ENCODE measurements at places on chromosomes 12 and 14.
A peak's percentile ranks its signal among the peaks of the same experiment; 100 is the strongest.

DNA sequence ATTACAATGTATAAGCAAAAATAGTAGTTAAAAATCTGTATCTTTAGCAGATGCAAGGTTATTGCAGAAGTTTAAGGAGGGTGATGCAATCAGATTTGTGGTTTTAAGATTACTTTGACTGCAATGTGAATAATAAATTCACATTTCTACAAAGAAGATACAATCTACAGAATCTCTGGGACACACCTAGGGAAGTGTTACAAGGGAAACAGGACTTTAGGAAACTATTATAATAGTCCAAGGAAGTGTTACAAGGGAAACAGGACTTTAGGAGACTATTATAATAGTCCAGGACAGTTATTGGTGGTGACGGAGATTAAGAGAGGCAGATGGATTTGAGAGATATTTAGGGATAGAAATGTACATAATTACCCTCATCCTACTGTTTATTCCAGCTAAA lies 154.4 kb upstream of the GARIN6 start:
- DNase-seq: no peak

DNA sequence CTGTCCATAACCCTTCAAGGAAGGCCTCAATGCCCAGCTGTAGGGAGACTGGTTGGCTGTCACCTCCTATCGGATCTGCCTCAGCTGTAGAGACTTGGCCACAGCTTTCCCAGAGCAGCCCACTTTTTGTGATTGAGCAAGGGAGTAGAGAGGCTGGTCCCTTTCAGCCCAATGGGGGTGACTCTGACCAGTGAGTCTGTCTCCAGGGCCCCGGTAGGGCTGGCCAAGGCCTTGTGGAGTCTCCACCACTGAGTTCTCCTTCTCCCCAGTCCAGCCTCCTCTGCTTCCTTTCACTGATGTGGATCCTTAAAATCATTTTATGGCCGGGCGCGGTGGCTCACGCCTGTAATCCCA lies 14.5 kb upstream of the HPD start:
- no peak for DNase-seq

GRCh38 chr12:59808317-59808910 lies 212.6 kb downstream of the SLC16A7 start:
- DNase-seq: peak; percentile 48

GRCh38 chr12:70638639-70639360 lies 1.6 kb upstream of the PTPRB start:
- DNase-seq: peak; percentile 33

- peak; percentile 41 for DNase-seq
Observed at GRCh38 chr14:45426685-45427282, 173.8 kb upstream of the MIS18BP1 start.

DNA sequence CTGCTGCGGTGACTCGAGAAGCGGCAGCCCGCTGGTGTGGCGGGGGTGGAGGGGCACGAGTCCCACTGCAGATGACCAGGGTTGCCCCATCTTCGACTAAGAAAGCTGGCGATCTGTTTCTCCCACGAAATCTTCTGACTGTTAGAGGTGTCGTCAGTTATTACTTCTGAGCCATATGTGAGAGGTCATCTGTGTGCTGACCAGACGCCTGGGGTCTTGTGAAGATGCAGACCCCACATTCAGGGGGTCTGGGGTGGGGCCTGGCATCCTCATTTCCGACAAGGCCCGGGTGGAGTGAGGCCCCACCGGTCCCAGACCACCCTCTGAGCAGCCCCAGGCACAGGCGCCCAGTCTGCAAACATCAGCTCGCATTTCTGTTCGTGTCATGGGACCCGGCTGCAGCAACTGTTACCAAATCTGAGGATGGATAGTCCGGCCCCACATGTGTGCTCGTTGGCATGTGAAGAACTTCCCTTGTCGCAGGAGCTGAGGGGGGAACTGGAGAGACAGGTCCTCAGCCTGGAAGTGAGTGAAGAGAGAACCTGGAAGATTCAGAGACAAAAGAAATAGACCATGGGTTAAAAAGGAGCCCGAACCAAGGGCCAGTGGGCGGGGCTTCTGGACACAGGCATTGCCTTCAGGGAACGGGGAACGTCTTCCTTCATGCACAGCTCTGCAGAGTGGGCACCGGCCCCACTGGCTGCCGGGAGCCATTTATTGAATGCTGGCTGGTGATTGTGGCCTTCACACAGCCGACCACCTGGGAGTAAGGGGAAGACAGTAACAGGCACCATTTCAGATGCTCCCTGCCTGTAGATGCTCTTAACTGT lies 135.2 kb downstream of the ADGRD1 start:
- DNase-seq: no peak

DNA sequence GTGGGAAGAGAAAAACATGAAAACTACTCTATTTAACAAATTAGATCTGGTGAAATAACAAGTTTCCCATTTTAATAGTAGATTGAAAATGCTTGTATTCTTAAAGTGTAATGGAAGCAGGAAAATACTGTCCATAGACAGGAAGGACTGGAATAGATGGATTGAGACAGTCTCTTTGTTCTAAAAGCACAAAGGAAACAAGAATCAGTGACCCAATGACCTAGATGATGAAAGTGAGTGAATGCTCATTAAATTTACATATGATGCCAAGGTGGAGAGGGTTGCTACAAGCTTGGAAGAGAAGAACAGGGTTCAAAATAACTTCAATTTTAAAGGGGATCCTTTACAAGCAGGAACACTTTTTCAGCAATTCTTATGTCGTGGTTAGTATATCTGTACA lies 233.1 kb downstream of the TRHDE start:
- DNase-seq: no peak

- no peak for DNase-seq
Observed at GRCh38 chr12:1827826-1828805, 7.8 kb downstream of the LRTM2 start.

DNA sequence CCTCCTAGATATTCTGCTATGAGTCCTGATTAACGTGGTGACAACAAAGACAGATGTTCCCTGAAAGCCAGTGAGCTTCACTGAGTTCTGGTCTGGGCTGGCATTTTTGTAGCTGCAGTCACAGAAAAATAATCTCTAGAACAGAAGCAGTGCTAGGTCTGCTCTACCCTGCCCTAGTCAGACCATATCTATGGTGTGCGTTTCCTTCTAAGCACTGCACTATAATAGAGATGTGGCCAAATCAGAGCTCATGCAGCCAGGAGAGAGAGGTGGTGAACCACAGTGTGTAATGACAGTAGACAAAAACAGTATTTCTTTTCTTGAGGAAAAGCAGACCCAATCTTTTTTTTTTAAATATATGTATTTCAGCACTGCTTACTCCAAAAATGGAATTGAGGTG lies 76.3 kb downstream of the CMAS start:
- no peak for DNase-seq

GRCh38 chr12:30578426-30578825 lies 117.2 kb downstream of the IPO8 start:
- no peak for DNase-seq

- peak; percentile 72 for DNase-seq
Observed at GRCh38 chr14:22391908-22392565, 197.0 kb downstream of the DAD1 start.

DNA sequence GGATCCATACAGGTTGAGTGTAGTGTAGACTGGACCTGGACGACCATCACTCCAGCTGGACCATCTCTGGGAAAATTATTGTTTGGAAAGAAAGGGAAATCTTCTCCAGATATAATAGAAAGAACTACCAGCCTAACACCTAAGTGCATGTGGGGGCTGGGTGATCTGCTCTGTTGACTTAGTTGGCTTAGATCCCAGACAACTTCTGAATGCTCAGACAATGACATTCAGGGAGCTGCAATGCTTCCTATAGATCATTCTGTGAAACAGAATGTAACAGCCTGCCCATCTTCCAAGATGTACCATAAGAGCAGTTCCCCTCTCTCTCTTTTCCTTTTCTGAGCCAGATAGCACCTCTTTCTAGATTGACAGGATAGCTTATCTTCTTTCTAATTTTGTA lies 572.8 kb upstream of the STXBP6 start:
- no peak for DNase-seq

GRCh38 chr14:84520711-84521338 lies 1009.1 kb upstream of the FLRT2 start:
- peak; percentile 42 for DNase-seq

- DNase-seq: no peak
Observed at GRCh38 chr12:40104461-40105264, 1.2 kb downstream of the SLC2A13 start.

- DNase-seq: no peak
Observed at GRCh38 chr12:121288158-121288845, 8.2 kb downstream of the CAMKK2 start.

DNA sequence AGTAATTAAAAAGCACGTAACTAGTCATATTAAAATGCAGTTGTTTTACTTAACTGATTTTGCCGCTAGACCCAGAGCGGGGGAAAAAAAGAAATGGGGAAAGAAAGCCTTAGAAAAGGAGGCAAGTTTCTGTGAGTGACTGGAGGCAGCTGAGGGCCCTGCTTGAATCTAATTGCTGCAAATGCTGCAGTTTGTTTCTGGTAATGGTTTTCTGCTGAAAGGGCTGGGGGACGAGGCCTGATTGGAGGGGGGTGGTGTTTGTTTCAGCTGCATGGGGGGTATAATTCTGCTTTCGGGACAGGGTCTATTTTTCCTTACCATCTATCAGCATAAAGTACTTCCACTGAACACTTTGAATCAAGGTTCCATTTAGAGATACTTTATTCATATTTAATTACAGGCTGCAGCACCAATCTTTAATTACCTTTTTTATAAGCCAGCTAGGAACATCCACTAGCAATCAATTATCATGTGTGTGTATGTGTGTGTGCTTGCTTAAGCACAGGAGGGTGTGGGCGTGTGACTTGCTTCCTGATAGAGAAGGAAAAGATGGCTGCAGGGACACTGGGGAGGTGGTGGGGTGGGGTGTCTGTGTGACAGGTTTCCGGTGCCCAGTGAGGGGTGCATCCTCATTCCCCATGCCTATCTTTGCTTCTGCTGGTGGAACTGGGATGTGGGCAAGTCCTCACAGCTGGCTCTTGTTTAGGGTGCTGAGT lies 83.4 kb downstream of the ADCK1 start:
- no peak for DNase-seq

GRCh38 chr12:113591480-113591974 lies 119.9 kb upstream of the LHX5 start:
- no peak for DNase-seq

GRCh38 chr12:65946419-65946818 lies 122.1 kb downstream of the HMGA2 start:
- DNase-seq: no peak

DNA sequence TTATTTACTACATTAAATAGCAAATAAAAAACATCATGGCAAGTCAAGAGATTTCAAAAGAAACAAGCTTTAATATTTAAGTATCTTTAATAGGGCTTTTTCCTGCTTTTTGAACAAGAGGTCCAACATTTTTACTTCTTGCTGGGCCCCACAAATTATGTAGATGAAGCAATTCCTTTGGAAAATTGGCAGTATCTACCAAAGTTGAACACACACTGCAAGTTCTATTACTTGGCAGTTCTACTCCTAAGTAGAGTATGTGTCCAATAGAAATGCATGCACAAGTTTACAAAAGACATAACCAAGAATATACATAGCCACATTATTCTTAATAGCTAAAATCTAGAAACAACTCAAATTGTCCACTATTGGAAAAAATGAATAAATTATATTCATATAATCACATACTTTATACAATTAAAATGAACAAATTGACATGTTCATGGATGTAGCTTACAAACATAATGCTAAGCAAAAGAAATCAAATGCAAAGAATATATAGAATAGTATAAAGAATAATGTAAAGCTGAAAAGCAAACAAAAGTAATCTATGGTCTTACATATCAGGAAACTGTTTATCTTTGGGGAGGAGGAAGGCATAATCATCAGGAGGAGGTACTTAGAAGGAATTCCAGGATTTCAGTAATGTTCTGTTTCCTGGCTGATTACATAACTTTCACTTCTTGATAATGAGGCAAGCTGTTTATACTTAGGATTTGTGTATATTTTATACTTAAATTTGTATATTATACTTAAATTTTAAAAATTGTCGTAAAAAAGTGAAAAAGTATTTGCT lies 6.5 kb upstream of the TMBIM4 start:
- DNase-seq: no peak

DNA sequence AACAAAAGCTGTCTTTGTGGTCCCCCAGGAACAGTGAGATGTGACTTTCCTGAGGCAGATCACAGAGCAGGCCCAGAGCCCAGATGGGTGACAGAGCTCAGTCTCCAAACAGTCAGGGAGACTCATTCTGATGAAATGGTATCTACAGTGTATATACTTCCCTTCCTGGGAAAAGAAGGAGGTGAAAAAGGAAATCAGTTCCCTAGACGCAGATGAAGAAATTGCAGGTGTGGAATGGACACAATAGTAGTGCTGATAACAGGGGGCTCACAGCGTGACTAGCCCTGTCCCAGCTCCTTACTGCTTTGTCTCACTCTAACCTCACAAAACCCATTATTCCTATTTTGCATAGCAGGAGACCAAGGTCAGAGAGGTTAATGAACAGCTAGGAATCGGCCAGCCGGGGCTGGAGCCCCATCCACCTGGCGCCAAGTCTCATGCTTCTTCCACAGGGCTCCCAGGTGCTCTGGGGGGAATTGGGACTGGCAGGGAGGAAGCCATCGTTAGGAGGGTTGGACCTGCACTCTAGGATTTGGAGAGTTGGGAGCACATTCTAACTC lies 11.9 kb downstream of the KCNH3 start:
- DNase-seq: no peak

DNA sequence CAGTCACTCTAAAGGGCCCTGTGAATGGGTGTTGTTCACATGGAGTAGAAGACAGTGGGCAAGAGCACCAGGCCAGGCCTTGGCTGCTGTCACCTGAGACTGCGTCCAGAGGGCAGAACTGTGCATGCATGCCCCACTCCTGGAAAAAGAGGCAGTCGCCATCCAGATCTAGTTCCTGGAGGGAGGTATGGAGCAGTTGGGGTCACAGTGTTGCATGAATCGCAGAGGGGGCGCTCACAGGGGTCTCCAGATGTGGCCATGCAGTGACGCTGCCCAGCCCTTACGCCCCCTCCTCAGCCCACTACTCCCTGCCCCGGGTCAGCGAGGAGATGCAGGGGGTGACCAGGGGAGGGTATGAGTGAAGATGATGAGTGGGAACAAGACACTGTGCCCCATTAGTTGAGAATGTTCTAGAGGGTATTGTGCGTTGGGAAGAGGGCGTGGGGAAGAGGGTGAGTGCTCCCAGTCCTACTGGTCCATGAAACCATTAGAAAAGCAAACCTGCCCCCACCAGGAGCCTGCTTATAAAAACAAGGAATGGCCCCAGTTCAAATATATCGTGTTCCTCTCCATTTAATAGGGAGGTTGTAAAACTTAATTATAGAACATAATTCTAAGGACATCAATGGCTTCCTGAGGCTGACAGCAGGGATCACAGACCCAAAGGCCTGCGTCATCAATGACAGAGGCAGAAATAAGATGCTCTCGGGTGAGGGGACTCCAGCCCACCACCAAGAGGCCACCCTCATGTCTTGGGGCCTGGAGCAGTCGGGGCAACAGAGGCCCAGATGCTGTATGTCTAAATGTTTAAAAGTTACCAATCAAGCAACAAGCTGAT lies 32.2 kb upstream of the BCL7A start:
- DNase-seq: no peak

All from fibroblast of skin of right quadriceps (primary cell).